ENCODE measurements at places on chromosomes 5 and 9.

GRCh38 chr5:56674441-56674840 lies 140.9 kb upstream of the MAP3K1 start:
- no peak for DNase-seq

DNA sequence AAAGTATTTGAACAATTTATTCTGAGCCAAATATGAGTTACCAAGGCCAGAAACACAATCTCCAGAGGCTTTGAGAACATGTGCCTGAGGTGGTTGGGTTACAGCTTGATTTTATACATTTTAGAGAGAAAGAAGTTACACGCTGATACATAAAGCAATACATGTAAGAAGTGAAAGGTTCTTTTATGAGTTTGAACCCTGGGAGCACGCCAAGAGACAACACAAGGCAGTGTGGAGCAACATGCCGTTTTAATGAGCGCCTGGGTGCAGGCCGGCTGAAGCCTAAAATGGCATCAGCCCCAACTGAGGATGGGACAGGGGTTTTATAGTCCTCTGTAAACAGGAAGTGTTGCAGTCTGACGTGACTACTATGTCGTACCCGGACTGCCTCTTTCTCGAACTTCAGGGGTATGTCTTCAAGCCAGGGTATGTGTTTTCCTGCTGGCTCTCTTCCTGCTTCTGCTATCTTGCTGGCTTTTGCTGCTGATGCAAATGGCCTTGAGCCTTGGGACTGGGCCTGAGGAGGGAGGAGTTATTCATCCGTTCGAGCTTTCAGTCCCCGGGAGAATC lies 193.7 kb downstream of the CYLC2 start:
- no peak for DNase-seq

- no peak for DNase-seq
Observed at GRCh38 chr5:55364537-55365055, 56.8 kb downstream of the MTREX start.

DNA sequence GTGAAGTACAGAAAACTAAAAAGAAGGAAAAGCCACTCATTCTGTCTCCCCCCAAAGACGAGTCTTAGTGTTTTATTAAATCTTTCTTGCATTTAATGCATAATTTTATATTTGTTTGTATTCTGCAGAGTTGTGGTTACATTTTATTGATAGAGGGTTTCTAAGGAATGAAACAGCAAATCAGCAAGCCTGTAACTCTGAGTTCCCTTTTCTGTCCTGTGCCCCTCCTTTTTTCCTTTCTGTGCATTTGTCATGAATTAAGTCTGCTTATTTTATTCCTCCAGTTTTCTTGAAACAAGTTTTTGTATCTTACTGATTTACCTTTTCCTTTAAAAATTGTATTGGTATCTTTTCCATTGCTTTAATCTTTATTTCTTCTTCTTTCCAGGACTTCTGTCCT lies 132.8 kb downstream of the MUSK start:
- no peak for DNase-seq

DNA sequence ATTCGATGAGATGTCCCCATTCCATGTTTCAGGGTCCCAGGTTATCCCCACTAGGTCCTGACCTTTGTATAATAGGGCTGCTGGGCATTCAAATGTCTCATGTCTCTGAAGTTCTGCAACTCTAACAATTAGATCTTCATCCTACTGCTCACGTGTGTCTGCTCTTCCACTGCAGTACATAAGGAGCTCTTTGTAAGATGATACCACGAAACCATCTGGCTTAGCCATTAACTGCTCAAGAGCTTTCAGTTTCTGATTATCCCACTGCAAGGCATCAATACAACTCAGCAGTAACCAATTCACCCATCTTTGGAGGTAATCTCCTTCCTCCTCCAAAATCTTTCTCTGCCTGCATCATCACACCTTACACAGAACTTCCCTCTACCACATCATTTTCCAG lies 49.9 kb upstream of the PPP2CA start:
- no peak for DNase-seq

Measured in PC-9 (cell line).